Stimulated activated CD8-positive, alpha-beta memory T cell treated with anti-CD3 and anti-CD28 coated beads, Interleukin-15, amount 100 ng/mL, for 1 hour (primary cell): ENCODE measurements at places on chromosomes 4 and X.

GRCh38 chr4:16029262-16029661 is 54.6 kb downstream of the PROM1 start:
- DNase-seq = no peak

DNA sequence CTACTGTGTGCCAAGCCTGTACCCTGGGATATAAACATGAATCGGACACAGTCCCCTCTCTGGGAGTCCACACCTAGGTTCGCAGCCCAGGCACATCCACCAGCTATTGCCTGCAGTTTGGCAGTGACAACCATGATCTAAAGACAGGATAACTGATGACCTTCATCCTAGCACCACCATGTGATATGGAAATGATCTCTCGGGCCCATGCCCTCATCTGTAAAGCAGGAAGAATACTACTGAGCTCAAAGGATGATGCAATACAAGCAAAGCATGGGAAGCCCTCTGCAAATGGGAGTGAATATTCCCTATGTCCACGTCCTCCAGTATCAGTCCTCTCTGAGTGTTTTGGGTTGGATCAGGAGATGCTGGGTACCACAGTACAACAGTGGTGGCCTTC is 80.9 kb upstream of the MSX1 start:
- DNase-seq = no peak

- no peak for DNase-seq
These were observed 211.7 kb downstream of the DLG3 start for GRCh38 chrX:70656304-70656703.

GRCh38 chr4:151824656-151825055 is 63.8 kb upstream of the GATB start:
- DNase-seq = no peak

DNA sequence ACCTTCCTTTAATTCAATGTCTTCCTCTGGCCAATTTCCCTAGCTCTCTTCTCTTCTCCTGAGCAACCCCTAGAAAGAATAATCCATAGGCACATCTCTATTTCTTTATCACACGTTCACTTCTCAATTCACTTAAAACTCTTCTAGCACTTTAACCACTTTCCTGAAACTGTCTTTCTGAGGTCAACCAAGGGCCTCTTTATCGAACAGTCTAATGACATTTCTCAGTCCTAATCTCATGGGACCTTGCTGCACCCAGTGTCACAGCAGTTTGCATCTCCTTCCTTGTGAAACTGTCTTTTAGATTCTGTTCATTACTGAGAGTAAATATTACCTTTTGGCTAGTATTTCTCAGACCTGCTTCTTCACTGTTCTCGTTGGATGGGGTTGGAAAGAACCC is 285.3 kb upstream of the RASGEF1B start:
- DNase-seq = no peak

GRCh38 chrX:43679778-43680177 is 23.7 kb downstream of the MAOA start:
- DNase-seq = no peak

GRCh38 chrX:3299636-3300035 is 46.8 kb downstream of the MXRA5 start:
- DNase-seq = no peak

DNA sequence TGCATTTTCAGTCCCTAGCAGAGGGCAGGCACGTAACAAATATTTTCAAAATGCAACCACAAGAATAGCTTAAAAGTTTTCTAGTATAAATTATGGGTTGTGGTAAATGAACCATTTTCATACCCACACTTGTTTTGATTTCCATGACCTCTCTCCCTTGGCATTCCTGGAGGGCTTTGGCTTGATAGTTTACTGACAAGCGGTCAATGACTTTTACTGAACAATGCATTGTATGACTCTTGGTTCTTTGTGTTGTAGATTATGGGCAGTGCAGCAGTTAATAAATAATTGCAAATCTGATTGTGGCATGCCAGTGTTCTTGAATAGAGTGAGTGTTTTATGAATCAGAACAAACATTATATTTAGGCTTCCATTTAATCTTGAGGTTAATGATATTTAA is 285.2 kb upstream of the ARX start:
- DNase-seq = no peak

GRCh38 chr4:47876310-47876709 is 38.1 kb downstream of the NFXL1 start:
- DNase-seq = no peak

DNA sequence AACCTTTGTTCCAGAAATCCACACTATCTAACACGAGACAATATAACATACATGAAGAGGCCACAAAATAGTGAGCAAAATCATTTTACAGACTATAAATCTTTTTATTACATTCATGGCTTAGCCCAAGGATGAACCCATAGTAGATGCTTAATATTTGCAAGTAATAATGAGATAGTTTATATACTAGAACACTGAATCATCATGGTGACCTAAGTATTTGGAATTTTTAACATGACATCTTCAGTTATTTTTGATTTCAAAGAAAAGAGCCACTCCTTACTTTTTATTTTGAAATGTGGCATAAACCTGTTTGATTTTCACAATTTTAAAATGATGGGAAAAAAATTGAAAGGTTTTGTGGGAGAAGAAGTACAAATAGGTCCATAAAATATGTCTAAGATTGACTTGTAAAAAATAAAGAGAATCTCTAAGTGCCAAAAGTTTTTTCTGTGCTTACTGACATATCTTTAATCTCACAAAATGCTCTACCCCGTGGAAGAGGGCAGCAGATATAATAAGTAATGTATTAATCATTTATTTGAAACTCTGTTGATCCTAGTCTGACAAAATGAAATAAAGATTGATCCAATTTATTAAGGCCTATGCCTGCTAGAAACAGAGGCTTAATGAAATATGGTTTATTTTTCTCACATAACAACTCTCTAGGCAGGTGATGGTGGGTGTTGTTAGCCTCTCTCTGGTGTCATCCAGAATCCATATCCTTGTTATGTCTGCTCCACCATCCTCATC is 224.5 kb upstream of the CENPE start:
- no peak for DNase-seq
